ENCODE measurements at places on chromosomes 13 and 19.

- DNase-seq = no peak
These were observed 22.5 kb downstream of the LDLR start for GRCh38 chr19:11111771-11112144.

DNA sequence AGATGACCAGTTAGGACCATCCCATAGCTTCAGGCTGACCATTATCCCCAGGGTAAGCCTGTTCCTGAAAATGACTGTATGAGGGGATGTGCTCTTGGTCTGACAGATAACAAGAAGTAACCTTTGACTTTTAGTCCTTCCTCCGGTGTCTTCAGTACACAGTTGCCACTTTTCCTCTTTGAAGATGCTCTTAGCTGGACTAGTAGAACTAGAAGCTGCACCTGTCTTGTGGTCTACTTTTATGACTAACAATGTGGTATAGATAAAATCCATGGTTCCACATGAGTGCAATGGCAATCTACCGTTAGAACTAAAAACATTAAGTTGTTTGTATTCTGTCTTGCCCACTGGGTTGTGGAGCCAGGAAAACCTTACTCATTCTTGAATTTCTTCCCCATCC is 5.9 kb upstream of the RUBCNL start:
- DNase-seq = no peak

GRCh38 chr13:80012251-80012650 is 328.7 kb downstream of the SPRY2 start:
- no peak for DNase-seq

GRCh38 chr19:4707956-4708650 is 15.5 kb downstream of the DPP9 start:
- DNase-seq = no peak

DNA sequence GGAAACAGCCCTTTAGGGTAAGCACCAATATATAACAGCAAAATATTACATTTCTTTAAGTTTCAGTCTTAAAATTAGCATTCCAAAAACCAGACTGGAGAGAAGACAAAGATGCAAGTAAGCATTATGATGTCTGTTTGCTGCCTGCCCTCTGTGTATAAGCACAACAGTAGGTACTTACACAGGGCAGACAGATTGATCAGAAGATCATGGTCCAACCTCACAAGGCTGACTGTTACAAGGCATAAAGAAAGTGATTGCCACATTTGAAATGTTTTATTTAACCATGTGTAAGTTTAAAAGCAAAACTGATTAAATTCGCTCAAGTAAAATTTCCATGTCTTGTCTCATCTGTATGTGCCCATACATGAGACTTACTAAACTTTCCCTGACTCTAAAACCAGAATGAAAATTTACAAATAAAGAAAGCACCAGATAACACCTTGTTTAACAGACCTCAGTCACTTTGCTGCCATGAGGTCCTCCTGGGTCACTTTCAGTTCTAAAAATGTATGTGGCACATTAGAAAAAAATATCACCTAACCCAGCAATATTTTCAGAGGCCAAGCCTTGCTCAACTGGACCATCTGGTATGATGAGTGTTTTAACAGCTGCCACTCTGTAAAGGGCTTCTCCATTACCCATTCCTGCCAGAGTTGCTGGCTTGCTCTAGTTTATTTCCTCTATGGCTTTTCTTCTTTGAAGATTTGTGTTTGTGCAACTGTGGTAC is 297.0 kb downstream of the RBM26 start:
- DNase-seq = no peak

DNA sequence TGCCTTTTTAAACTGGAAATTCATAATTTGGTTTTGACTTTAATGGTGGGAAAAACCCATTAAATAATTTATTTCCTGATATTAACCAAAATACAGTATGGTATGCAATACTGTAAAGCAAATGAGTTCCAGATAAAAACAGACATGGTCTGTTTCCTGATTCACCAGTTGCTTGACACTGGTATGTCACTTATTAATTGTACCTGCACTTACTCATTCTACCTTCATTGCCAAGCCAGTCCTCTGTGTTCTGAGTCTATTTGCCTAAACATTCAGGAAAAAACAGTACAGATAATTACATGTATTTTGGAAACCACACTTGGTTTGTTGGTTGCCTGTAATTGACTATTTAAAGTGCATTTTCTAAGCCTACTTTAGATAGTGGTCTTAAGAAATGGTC is 159.3 kb downstream of the TNFRSF19 start:
- DNase-seq = no peak

- no peak for DNase-seq
These were observed 268.5 kb downstream of the MYO16 start for GRCh38 chr13:108897955-108898354.

GRCh38 chr13:97544031-97544765 is 110.2 kb downstream of the RAP2A start:
- no peak for DNase-seq

GRCh38 chr19:40542202-40542859 is 34.3 kb upstream of the SHKBP1 start:
- no peak for DNase-seq

- peak; percentile 99 for DNase-seq
These were observed 1.9 kb downstream of the GNG8 start for GRCh38 chr19:46634045-46634655.

GRCh38 chr13:42615691-42616090 is 41.7 kb downstream of the TNFSF11 start:
- DNase-seq = no peak

DNA sequence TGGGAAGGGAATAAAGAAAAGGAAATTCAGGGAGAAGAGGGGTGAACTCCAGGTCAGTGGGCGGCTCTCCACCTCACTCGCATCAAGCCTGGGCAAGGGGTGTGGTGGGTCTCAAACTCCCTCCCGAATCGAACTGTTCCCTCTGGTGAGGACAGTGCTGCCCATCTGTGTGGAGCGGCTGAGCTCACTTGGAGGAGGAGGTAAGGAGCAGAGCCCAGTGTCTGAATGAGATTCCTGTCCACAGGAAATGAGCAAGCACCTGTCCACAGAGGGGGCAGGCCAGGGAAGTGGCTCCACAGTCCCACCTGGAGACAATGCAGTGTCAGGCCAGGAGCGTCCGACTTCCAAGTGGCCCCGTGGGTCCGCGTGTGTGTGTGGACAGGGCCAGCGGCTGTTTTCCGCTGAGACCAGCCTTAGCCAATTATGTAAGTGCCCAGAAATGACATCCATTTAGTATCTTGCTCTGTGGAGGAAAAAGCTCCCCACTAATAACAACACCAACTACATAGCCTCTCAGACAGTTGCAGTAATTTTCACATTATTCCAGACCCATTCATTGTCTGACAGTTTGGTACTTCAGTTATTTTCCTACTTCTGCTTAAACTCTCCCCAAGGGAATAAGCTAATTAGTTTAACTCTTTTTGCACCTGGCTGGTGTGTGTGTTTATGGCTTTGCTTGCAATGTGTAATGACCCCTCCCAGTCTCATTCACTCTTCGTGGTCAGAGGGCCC is 114.6 kb downstream of the SOX1 start:
- DNase-seq = no peak

DNA sequence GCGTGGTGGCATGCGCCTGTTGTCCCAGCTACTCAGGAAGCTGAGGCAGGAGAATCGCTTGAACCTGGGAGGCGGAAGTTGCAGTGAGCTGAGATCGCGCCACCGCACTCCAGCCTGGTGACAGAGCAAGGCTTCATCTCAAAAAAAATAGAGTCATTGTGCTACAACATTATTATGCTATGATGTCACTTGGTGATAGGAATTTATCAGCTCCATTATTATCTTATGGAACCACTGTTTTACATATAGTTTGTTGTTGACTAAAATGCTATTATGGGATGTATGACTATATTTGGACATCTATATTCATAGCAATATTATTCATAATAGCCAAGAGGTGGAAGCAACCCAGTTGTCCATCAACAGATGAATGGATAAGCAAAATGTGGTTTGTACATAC is 26.4 kb upstream of the SLC7A1 start:
- DNase-seq = no peak

DNA sequence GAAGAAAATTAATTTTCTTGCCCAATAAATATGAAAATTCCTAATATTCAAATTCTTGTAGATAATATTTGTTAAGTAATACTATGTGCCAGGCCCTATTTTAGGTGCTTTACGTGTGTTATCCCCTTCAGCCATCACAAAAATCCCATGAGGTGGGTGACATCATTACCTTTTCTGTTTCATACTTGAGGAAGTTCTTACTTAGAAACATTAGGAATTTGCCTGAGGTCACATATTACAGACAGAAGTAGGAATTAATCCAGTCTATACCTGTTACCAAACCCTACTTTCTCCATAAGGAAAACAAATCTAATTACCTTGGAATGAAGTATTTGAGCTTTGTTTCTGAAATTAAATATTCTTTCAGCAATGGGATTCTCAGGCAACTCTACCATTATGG is 336.1 kb downstream of the GPC6 start:
- no peak for DNase-seq

DNA sequence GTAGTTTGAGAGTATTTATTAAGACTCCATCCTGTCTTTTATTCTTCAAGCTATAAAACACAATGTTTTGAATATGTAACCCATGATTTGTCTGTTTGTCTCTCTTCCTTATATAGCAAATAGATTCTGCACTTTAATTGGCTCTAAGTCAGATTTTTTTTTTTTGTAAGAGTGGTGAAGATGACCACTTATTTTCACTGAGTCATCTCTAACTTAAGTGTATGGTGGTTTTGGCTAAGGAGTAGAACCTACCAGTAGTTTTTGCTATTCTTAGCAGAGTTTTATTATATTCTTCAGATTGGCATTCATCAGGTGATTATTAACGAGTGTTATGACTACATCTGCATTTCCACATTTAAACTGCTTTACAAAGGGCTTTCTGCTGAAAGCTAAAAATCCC is 194.7 kb downstream of the LMO7 start:
- no peak for DNase-seq

GRCh38 chr13:106373989-106374572 is 161.4 kb downstream of the EFNB2 start:
- no peak for DNase-seq

DNA sequence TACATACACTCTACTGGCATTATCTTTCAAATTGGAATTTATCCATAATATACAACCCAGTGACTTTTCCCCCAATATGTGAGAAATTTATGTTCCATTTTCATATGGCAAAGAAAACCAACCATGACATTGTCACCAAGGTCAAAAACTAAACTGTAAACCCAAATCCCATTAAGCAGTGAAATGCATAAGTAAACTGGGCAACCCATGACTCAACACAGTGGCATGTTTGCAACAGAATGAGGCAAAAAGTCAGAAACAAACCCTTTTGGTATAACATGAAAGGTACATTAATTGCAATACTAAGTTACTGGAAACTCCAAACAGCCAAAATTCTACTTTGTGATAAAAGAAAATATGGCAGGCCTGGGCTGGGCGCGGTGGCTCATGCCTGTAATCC is 4.9 kb downstream of the ZNF878 start:
- no peak for DNase-seq

DNA sequence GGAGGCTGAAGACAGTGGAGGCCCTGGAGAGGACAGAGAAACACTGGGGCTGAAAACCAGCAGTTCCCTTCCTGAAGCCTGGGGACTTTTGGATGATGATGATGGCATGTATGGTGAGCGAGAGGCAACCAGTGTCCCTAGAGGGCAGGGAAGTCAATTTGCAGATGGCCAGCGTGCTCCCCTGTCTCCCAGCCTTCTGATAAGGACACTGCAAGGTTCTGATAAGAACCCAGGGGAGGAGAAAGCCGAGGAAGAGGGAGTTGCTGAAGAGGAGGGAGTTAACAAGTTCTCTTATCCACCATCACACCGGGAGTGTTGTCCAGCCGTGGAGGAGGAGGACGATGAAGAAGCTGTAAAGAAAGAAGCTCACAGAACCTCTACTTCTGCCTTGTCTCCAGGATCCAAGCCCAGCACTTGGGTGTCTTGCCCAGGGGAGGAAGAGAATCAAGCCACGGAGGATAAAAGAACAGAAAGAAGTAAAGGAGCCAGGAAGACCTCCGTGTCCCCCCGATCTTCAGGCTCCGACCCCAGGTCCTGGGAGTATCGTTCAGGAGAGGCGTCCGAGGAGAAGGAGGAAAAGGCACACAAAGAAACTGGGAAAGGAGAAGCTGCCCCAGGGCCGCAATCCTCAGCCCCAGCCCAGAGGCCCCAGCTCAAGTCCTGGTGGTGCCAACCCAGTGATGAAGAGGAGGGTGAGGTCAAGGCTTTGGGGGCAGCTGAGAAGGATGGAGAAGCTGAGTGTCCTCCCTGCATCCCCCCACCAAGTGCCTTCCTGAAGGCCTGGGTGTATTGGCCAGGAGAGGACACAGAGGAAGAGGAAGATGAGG is 1.5 kb downstream of the PPP1R15A start:
- peak; percentile 40 for DNase-seq

- DNase-seq = no peak
These were observed 22.3 kb downstream of the CRYL1 start for GRCh38 chr13:20503088-20504083.

- no peak for DNase-seq
These were observed 1.3 kb upstream of the DOCK9 start for GRCh38 chr13:98979012-98979660.

GRCh38 chr13:98251708-98252107 is 74.6 kb upstream of the RNF113B start:
- no peak for DNase-seq

DNA sequence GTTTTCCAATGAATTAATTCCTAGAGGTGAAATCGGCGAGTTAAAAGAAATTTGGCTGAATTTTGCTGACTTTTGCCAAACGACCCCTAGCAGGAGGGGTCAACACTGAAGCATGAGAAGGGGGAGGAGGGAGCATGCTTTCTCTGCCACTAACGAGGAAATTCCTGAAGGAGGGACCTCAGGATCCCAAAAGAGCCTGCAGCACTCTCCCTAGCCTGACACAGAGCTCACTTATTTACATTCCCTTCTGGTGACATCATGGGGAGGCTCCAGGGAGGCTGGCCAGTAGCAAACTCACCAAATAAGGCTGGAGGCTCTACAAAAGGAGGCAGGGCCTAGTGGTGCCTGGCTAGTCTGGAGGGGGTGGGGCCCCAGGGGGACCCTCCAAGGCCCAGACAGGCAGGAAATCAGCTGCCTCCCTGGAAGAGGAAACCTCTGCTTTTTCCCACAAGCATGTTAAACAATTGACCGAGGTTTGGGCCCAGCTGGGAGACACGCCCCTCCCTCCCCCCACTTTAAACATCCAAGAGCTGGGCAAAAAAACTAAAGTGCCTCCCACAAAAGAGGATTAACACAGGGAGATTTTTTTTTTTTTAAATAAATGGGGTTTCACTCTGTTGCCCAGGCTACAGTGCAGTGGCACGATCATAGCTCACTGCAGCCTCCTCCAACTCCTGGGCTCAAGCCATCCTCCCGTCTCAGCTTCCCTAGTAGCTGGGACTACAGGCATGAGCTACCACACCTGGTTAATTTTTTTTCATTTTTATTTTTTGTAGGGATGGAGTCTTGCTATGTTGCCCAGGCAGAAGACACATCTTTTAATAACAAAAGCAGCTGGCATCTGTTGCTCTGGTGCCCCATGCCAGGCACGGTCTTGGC is 2.1 kb downstream of the DAPK3 start:
- no peak for DNase-seq

DNA sequence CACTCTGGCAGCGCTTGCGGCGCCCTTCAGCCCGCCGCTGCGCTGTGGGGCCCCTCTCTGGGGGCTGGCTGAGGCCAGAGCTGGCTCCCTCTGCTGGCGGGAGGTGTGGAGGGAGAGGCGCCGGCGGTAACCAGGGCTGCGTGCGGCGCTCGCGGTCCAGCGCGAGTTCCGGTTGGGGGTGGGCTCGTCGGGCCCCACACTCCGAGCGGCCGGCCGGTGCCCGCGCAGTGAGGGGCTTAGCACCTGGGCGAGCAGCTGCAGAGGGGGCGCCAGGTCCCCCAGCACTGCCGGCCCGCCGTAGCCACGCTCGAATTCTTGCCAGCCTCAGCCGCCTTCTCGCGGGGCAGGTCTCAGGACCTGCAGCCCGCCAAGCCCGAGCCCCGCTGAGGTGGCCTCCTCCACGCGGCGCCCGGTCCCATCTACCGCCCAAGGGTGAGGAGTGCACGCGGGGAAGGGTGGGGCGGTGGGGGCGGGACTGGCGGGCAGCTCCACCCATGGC is 879.0 kb upstream of the SLITRK5 start:
- no peak for DNase-seq

Measured in activated naive CD4-positive, alpha-beta T cell treated with anti-CD3 and anti-CD28 coated beads, Interleukin-2, amount 50 U/mL, for 72 hours (primary cell).